ENCODE measurements at places on chromosomes 4 and X.

- DNase-seq = no peak
Measured at GRCh38 chrX:69379412-69379811, 124.7 kb upstream of the NALF2 start.

DNA sequence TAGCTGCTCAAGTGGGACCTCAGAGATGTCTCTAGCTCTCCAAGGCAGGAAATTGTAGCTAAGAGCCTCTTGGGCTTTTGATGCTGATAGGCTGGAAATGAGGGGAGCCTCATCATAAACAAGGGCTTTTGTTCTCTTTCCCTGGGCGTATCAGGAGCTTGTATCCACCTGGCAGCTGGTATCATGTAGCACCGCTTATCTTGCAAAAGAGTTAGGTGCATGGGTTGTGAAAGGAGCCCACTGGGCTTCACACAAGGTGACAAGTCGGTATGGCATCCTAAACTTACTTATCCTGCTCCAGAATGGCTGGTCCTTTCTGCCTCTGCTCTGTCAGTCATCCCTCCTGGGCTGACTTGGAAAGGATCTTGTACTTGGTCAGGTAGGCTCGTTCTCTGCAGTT lies 565.8 kb downstream of the GRXCR1 start:
- no peak for DNase-seq

DNA sequence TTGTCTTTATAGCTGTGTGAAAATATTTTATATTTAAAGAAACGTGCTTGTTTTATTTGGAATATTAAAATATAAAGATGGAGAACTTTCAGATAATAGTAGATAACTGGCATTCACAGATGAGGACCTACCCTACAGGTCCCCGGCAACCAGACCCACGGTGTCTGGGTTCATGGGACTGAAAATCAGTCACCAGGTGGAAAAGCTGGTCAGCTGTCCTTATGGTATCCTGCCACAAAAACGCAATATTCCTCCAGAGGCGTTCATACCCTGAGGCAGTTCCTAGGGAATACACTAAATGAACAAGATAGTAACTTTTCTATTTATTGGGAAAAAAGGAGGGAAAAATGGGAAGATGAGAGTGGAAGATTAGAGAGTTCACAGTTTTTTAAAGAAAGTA lies 1.2 kb downstream of the TLR6 start:
- DNase-seq = no peak

- peak; percentile 16 for DNase-seq
Measured at GRCh38 chrX:47523297-47523696, 37.7 kb upstream of the ARAF start.
